Activated CD8-positive, alpha-beta T cell treated with anti-CD3 and anti-CD28 coated beads, Interleukin-2, amount 10 ng/mL, durations not matched to agents 7 days and 5 days (primary cell): ENCODE measurements at places on chromosomes 6 and 20. TPM values are rescaled to one million over a fixed set of nuclear protein-coding genes. Genes with fewer than 3 reads are reported as not detected.

Gene LY6G6D
- not detected for total RNA-seq

Gene TPX2
- 174 TPM for total RNA-seq

Gene RAET1L
- not detected for total RNA-seq

Gene OR12D3
- total RNA-seq = not detected

Gene ZNF165
- total RNA-seq = 0.84 TPM

Gene ANKRD6
- total RNA-seq = 9.1 TPM

Gene RIMS4
- not detected for total RNA-seq
